ENCODE measurements at places on chromosomes 2 and 18. TPM values are rescaled to one million over a fixed set of nuclear protein-coding genes. Genes with fewer than 3 reads are reported as not detected.

GRCh38 chr18:58532972-58533371 lies 95.9 kb downstream of the ALPK2 start:
- H3K27me3 ChIP-seq = peaks cover 22% of the 10 kb centered on the region
- H3K27ac ChIP-seq = no peak overlapping the region
- peaks cover 15% of the 10 kb centered on the region for H3K4me1 ChIP-seq
- no peak for DNase-seq
- H3K36me3 ChIP-seq = no peaks in the 10 kb centered on the region

- no peak overlapping the region for H3K27ac ChIP-seq
- no peaks in the 10 kb centered on the region for H3K36me3 ChIP-seq
- no peaks in the 10 kb centered on the region for H3K4me1 ChIP-seq
- no peak for DNase-seq
- no peak overlapping the region for H3K4me3 ChIP-seq
- H3K27me3 ChIP-seq = no peaks in the 10 kb centered on the region
These were observed 122.5 kb upstream of the RND3 start for GRCh38 chr2:150609831-150610582.

- no peaks in the 10 kb centered on the region for H3K27me3 ChIP-seq
- no peak overlapping the region for H3K4me3 ChIP-seq
- peaks cover 7% of the 10 kb centered on the region for H3K36me3 ChIP-seq
- no peak overlapping the region for H3K27ac ChIP-seq
- peaks cover 3% of the 10 kb centered on the region for H3K4me1 ChIP-seq
These were observed 125.9 kb upstream of the SMAD7 start for GRCh38 chr18:49076654-49077166.

DNA sequence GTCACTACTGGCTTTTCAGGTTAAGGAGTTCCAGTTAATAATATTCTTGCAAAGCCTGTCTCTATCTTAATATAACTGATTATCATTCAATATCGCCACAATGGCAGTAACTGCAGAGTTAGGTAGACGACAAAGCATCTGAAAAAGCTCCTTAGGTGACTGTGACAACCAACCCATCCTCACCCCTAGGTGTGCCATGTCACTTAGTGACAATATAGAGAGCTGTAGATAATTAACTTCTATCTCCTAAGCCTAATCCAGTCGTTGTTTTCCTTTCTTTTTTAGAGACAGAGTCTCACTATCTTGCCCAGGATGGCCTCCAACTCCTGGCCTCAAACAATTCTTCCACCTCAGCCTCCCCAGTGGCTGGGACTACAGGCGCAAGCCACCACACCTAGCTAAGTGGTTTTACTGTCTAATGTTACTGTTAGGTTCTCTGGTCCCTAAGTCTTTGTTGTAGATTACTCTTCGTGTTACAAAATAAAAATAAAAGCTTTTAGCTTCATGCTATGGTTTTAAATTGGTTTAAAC lies 65.2 kb downstream of the SPIRE1 start:
- H3K27me3 ChIP-seq = no peaks in the 10 kb centered on the region
- H3K4me1 ChIP-seq = peaks cover 12% of the 10 kb centered on the region
- no peak for DNase-seq
- no peak overlapping the region for H3K27ac ChIP-seq
- no peaks in the 10 kb centered on the region for H3K36me3 ChIP-seq

DNA sequence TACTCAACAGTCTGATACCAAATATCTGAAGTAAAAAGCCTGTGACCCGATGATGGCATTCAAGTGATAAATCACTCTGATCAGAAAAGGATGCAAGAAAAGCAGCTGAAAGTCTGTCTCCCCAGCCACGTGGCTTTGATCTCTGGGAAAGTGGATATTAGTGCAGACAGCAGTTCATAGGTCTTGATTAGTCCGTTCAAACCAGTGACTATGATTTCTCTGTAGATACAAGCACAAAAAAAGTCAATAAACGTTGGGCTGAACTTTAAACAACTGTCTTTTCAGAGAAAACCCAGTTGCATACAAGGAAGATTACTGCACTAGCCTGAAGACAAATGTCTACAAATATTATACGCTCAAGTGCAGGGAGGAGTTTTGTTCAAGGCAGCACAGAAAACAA lies 107.7 kb upstream of the CDC42EP3 start:
- H3K36me3 ChIP-seq = peaks cover 3% of the 10 kb centered on the region
- H3K4me3 ChIP-seq = no peak overlapping the region

CAPN14 gene
- total RNA-seq = 0.35 TPM

CMPK2 gene
- 91.1 TPM for total RNA-seq

LGALSL gene
- 2.6 TPM for total RNA-seq

CYP26B1 gene
- not detected for total RNA-seq

CSRNP3 gene
- not detected for total RNA-seq

CYP27C1 gene
- not detected for total RNA-seq

TTC39C gene
- 94.4 TPM for total RNA-seq

PARD6G gene
- total RNA-seq = 0.20 TPM

PUM2 gene
- 141 TPM for total RNA-seq

PSMA8 gene
- total RNA-seq = 0.83 TPM

CPLX4 gene
- total RNA-seq = not detected
